ENCODE measurements at places on chromosomes 7 and 10. TPM values are rescaled to one million over a fixed set of nuclear protein-coding genes. Genes with fewer than 3 reads are reported as not detected.

GRCh38 chr7:51973939-51974338, 657.3 kb upstream of the COBL start:
- DNase-seq = no peak

DNA sequence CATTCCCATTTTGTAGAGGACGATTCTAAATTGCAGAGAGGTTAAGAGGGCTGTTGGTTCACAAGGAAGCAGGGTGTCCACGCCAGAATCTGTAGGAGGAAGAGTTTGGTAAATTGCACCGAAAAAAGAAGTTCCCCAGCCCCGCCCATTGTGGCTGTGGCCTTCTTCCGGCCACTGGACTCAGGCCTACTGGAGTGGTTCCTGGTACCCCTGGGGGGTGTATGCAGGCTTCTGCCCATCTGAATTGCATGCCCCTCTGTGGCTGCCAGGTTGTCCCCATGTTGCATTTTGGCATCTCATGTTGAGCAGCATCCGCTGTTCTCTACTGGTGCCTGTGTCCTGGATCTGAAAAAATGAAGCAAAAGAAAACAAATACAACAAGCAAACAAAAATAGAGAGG, 234.2 kb downstream of the WDR11 start:
- no peak for DNase-seq

DNA sequence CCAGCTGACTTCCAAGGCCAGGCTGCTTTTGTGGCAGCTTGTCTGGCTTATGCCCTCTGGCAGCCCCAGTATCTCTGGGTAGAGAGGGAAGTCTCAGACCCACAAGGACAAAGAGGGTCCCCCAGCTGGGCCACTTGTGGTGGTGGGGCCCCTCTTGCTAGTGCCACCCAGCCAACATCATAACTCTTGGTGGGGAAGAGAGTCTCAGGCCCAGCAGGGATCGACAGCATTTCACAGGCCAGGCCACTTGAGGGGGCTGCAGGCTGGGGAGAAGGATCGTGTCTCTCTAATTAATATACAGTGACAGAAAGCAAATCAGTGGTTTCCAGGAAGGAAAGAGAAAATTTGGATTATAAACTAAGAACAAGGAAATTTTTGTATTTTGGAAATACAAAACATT, 76.0 kb downstream of the TYW1B start:
- peak; percentile 60 for DNase-seq

GRCh38 chr7:108077709-108078108, 52.5 kb downstream of the LAMB4 start:
- peak; percentile 14 for DNase-seq

GRCh38 chr7:69465262-69465661, 133.0 kb upstream of the AUTS2 start:
- DNase-seq = no peak

GRCh38 chr7:43876241-43876640, 6.9 kb upstream of the MRPS24 start:
- no peak for DNase-seq

DNA sequence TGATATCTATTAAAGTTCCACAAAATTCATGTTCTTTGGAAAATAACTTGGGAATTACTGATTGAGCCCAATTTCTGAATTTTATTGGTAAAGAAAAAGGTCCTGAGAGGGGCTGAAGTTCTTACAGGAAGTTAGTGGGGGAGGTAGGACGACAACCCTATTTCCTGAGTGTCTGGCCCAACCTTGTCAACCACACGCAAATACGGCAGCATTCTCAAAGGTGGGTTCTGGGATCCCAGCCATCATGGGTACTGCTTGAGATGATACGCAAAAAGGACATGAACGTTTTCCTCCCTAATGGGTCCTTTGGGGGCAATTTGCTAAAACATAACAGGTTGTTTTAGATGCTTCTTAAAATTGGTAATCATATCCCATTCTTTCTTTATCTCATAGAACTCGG, 2.7 kb upstream of the PDCD4 start:
- no peak for DNase-seq

GRCh38 chr7:5234852-5235831, 45.1 kb downstream of the WIPI2 start:
- no peak for DNase-seq

DNA sequence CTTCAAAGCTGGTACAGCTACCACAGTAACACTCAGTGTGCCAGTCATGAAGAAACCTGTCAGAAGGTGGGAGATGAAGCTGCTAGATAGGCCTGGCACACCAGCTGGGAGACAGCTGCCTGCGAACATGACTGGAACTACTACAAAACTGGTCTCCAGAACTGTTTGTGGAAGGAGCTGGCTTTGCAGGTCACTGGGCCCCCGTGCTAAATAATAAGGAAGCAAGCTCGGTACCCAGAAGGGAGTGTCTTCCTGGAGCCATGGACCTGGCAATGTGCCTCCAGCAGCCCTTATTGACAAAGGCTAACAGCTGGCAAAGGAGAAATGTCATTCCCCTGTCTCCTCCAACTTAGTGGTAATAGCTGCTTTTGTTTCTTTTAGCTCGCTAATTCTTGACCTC, 1217.6 kb upstream of the LRRN3 start:
- no peak for DNase-seq

The MYO3A gene
- not detected for total RNA-seq

DNA sequence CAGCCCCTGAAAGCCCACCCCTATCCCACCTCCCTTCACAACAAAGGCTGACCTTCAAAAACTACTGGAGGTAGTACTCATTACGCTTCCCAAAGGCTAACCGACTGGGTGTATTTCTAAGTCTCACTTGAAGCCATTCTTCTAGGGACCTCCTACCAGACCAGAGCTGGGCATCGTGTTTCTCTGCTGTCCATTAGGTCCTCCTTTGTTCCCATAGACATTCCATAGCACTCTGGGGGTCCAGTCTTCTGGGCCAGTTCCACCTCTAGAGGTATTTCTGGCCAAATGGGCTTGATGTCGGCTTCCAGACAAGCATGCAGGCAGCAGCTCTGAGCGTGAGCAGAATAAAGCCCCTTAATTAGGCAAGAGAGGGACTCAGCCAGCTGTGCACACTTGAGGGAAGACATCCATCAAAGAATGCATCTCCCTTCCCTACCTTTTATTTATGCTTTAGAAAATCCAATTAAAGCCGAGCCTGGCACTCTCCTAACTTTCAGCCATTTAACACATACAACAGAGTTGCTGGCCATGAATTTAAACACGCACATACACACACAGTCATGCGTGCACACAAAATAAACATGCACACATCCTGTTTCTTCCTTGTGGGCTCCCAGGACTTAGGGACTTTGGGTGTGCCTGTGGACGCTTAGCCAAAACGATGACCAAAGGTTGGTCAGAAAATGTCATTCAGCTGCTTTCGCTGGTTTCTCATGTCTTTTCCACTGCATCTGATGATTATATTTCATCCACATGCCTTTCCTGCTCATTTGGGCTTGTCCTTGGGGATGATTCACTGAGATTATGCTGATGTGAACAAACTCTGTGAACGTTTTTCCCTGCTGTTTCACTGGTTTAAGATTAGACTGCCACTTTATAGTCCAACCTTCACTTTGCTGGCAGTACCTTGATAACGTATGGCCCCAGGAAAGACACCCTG, 362.0 kb upstream of the NFE2L3 start:
- DNase-seq = no peak

The ADARB2 gene
- total RNA-seq = not detected

DNA sequence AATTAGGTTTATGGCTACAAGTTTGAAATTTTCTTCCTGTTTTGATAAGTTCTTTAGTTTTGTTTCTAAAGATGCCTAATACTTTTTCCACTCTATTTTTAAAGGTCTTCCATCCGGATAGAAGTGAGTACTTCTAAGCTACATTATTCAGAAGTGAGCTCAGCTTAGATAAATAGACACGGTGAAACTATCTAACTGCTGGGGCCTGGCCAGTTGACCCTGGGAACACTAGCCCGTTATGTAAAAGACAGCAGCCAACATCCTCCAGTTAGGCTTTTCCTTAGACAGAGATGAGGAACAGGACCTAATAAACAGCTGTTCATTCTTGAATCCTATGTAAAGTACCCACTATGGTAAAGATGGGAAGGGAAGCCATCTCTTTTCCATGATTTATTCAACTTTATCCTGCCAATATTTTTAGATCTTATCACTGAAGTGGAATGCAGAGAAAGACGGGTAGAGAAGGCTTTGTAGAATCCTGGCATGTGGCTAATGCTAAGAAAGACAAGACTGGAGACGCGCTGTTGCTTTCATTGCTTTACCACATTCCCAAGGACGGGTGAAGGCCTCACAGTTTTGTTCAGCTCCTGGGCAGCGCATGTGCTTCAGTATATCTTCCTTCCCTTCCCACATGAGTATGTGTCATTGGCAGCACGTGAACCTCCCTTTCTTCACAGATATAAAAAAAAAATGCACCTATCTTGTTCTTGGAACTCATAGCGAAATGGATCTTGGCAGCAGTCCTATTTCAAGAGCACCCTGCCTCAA, 340.0 kb upstream of the MEOX2 start:
- no peak for DNase-seq

- no peak for DNase-seq
These were observed 1.7 kb downstream of the ADAM8 start for GRCh38 chr10:133274751-133275683.

DNA sequence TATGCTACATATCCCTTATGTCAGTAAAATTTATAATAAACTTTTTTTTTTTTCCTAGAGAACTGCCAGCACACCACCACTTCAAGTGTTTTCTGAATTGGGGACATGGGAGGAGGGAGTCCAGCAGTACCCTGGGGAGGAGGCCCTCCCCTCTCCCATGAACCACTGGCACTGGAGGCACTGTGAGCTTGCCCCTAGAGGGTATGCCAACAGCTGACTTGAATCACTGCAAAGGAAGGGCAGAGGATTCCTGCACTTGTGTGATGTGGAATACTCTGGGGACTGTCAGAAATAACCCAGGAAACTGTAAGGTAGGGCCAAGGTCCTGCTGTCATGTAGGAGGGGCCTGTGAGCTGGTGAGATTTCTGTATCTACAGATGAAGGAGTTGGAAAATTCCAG, 8.5 kb upstream of the ARMS2 start:
- DNase-seq = no peak

The CAV2 gene
- 155 TPM for total RNA-seq

GRCh38 chr7:47982610-47983009, 3.2 kb upstream of the HUS1 start:
- no peak for DNase-seq

- no peak for DNase-seq
These were observed 149.5 kb downstream of the SFMBT2 start for GRCh38 chr10:7261351-7261750.

DNA sequence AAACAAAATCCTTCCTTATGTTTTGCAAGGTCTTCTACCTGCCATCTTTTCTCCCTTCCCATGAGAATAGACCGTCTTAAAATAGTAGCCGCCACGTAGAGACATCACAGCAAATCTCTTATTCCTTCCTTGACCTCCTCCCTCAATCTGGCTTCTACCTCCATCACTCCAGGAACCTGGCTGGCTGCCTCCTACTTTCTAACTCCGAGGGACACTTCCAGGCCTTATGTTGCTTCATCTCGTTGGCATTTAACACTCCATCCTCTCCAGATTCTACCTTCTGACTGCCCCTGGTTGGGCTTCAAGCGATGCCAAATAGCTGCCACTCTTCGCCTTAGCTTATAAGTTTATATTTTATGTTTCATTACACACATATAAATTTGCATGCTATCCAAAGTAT, 26.4 kb upstream of the CALN1 start:
- DNase-seq = no peak

The MOGAT3 gene
- total RNA-seq = not detected

The OPN4 gene
- total RNA-seq = not detected

- no peak for DNase-seq
These were observed 130.4 kb upstream of the PDE1C start for GRCh38 chr7:32200646-32201045.

The NME8 gene
- total RNA-seq = not detected

DNA sequence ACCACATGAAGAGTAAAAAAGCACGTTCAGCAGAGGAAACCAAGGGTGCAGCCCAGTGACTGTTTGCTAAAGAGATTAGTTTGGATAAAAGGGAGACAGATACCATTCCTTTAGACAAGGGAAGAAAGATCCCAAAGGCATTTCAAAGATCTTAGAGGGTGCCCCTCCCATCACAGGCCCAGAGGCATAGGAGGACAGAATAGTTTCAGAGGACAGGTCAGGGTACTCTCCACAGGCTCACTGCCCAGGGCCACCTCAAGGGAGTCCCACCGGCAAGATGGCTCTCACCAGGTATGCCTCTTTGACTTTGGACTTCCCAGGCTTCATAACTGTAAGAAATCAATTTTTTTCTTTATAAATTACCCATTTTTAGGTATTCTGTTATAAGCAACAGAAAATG, 4.7 kb upstream of the TCTN3 start:
- DNase-seq = no peak

DNA sequence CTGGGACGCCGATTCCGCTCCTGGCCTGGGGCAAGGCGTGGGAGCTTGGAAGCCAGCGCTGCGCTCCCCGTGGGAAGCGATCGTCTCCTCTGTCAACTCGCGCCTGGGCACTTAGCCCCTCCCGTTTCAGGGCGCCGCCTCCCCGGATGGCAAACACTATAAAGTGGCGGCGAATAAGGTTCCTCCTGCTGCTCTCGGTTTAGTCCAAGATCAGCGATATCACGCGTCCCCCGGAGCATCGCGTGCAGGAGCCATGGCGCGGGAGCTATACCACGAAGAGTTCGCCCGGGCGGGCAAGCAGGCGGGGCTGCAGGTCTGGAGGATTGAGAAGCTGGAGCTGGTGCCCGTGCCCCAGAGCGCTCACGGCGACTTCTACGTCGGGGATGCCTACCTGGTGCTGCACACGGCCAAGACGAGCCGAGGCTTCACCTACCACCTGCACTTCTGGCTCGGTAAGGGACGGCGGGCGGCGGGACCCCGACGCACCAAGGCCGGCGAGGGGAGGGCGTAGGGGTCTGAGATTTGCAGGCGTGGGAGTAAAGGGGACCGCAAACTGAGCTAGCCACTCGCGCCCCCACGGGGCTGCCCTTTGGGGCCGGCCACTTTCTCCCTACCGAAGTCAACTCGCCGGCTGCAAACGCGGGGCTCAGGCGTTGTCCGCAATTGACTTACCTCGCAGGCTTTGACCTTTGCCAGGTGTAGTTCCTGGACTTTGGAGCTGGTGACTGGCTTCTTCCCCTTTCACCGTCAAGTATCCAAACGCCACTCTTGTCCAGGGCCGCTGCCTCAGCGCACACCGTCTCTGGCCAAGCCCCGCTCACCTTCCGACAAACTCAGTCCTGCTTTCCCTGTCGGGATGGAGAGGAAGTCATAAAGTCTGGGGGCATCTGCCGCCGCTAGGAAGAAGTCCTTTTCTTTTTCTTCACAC, at the start of gene SCIN:
Gene SCIN, plus strand, starts transcription at position 187 of the 928 bp plus-strand sequence. Its CDS starts 67 bp downstream, at position 254.
- no peak for DNase-seq

- no peak for DNase-seq
These were observed 58.5 kb upstream of the SMIM30 start for GRCh38 chr7:113176836-113177235.

DNA sequence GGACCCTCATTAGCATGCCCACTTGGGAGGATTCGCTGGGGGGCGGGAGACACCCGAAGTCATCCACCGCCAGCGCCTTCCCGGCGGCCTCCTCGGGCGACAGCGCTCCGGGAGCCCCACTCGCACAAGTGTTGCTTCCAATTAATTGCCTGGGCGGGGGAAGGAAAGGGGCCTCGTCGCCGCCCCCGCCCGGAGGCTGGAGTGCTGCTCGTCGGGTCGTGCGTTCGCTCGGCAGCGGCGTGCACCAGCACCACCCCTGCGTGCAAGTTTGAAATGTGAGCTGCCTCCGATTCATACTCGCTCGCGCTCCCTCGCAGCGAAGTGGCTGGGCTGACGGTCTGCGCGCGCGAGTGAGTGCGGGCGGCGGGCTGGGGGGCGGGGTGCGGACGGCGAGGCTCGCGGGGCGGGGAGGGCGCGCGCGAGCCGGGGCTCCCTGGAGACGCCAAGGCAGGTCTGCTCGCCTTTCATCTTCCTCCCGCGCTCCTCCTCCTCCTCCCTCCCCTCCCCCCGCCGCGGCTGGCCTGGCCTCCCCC, 104.6 kb upstream of the PPIF start:
- DNase-seq = peak; percentile 80

Data from dermis microvascular lymphatic vessel endothelial cell (primary cell).